Type B pancreatic cell (in vitro differentiated cells): ENCODE measurements at places on chromosomes 5 and 9.

- H3K4me1 ChIP-seq = peaks cover 30% of the 10 kb centered on the region
- peak overlapping the region; percentile 53 for H3K4me3 ChIP-seq
- peak; percentile 66 for DNase-seq
Measured at GRCh38 chr9:89808076-89808755, 203.4 kb downstream of the GADD45G start.

- no peaks in the 10 kb centered on the region for H3K36me3 ChIP-seq
- H3K4me3 ChIP-seq = no peak overlapping the region
- no peak for DNase-seq
- H3K4me1 ChIP-seq = no peaks in the 10 kb centered on the region
Measured at GRCh38 chr9:117868594-117868993, 164.4 kb downstream of the TLR4 start.

DNA sequence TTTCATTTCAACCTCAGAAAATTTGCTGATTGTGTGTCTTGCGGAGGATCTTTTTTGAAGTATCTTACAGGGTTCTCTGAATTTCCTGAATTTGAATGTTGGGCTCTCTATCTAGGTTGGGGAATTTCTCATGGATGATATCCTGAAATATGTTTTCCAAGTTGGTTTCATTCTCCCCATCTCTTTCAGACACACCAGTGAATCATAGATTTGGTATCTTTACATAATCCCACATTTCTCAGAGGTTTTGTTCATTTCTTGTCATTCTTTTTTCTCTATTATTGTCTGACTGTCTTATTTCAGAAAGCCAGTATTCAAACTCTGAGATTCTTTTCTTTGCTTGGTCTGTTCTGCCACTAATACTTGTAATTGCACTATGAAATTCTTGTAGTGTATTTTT lies 456.9 kb downstream of the PRELID2 start:
- no peaks in the 10 kb centered on the region for H3K36me3 ChIP-seq
- H3K27me3 ChIP-seq = no peaks in the 10 kb centered on the region
- no peaks in the 10 kb centered on the region for H3K4me1 ChIP-seq
- no peak overlapping the region for H3K4me3 ChIP-seq

- peaks cover 12% of the 10 kb centered on the region for H3K36me3 ChIP-seq
- H3K27me3 ChIP-seq = no peaks in the 10 kb centered on the region
- peaks cover 33% of the 10 kb centered on the region for H3K4me1 ChIP-seq
- peak overlapping the region; percentile 14 for H3K4me3 ChIP-seq
Measured at GRCh38 chr9:77997611-77998284, 33.9 kb downstream of the GNAQ start.

DNA sequence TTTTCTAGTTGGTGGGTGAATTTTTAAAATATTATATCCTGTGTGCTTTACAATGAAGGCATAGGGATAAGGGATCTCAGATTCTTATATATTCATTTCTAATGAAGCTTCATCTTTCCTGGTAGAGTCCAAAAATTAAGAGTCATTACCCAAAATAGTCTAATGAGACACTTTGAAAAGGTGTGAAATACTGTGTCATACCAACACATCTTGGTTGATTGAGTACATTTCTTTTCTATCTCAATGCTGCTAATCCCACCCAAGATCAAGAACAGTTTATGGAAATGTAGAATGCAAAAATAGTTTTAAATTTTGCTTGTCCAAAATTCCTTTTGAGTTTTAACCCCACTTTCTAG lies 7.4 kb downstream of the EBF1 start:
- peaks cover 73% of the 10 kb centered on the region for H3K27me3 ChIP-seq
- H3K36me3 ChIP-seq = peaks cover 10% of the 10 kb centered on the region
- no peak for DNase-seq
- no peak overlapping the region for H3K4me3 ChIP-seq

DNA sequence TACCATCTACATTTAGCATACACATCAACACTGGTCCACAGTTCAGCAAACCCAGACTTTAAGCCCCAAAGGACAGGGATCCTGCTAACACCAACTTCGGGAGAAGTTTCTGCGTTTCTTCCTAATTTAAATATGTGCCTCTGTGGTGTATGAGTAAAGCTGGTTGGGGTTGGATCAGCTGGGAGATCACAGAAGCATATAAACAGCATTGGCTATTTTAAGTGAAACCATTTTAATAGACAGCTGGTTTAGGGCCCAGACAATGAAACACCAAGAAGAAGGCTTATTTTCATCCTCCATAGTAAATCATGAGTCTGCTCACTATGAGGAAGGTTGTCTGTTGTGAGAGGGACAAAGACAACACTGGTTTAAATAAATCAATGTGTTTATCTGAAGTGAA lies 11.3 kb downstream of the EBF1 start:
- peaks cover 19% of the 10 kb centered on the region for H3K4me1 ChIP-seq
- peaks cover 9% of the 10 kb centered on the region for H3K36me3 ChIP-seq
- no peak for DNase-seq
- no peak overlapping the region for H3K4me3 ChIP-seq

DNA sequence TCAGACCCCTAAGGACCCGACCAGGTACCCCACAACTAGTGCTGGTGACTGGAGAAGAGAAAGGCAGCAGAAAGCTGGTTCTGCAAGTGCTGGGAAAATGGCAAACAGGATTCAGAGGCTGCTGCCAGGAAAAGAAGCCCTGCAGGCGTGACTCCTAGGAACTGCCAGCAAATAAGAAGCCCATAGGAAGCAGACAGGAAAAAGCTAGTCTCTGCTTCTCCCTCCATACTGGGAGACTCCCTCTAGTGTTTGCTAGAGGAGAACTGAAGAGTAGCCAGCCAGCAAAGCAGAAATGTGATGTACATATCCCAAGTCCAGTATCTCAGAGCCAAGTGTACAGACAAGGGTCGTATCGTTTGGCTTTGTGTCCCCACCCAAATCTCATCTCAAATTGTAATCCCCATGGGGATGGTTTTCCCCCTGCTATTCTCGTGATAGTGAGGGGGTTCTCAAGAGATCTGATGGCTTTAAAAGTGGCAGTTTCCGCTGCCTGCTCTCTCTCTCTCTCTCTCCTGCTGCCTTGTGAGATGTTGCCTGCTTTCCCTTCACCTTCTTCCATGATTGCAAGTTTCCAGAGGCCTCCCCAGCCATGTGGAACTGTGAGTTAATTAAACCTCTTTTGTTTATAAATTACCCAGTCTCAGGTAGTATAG lies 38.1 kb upstream of the TUSC1 start:
- no peak for DNase-seq
- no peak overlapping the region for H3K4me3 ChIP-seq
- no peak overlapping the region for H3K27ac ChIP-seq
- no peaks in the 10 kb centered on the region for H3K27me3 ChIP-seq
- H3K36me3 ChIP-seq = no peaks in the 10 kb centered on the region
